ENCODE measurements at places on chromosomes 7 and 10.
A peak's percentile ranks its signal among the peaks of the same experiment; 100 is the strongest.

DNA sequence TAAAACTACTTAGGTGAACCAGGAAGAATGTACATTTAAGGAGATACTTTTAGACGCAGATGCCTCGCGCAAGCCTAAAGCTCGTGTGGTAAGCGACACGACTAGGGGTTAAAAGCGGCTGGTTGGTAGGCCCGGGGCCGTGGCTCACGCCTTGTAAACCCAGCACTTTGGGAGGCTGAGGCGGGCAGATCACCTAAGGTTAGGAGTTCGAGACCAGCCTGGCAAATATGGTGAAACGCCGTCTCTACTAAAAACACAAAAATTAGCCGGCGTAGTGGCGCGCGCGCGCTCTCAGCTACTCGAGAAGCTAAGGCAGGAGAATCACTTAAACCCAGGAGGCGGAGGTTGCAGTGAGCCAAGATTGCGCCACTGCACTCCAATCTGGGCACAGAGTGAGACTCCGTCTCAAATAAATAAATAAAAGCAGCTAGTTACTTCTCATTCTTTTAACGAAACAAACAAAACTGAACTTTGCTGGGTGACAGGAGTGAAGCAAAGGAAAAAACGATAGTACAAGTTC is 879 bp downstream of the NUDT5 start:
- no peak for DNase-seq

GRCh38 chr7:40526951-40527715 is 392.3 kb downstream of the SUGCT start:
- DNase-seq, result no peak

GRCh38 chr10:13809427-13809826 is 222.7 kb downstream of the PRPF18 start:
- DNase-seq, result no peak

DNA sequence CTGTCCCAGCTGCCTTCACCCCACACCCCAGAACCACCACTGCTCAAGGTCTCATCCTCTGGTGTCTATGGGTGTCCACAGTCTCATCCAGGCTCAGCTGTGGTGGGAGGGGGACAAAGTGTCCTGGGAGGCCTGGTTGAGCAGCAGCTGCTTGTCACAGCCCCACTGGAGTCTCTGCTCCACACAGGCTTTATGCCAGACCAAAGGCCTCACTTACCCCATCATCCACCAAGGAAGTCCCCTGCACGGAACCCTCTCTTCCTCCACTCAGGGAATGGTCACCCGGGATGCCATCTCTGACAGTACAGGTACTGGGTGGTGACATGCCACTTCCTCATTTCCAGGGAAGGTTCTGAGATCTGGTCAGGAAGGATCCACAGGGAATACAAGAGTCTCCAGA is 925.4 kb upstream of the ZNF722 start:
- DNase-seq, result no peak

DNA sequence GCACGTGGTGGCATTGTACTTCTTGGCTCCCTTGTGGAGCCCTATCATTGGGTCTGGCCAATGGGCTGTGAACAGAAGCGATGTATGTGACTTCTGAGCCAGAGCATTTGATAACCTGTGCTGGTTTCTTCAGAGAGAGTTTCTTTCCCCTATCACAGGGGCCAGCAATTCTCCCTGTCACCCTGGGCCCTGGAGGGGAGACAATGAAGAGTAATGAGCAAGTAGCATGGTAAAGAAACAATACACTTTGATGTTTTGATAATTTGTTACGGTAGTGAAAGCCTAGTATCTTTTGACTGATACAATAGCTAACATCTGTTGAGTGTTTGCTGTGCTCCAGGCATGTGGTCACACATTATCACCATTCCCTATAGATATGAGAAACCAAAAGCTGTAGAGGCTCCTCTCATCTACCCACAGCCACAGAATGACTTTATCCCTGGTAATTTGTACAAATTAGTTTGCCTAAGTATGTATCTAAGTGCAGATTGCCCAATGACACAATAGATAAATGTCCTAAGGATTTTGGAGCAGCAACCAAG is 113.4 kb upstream of the SVIL start:
- no peak for DNase-seq

DNA sequence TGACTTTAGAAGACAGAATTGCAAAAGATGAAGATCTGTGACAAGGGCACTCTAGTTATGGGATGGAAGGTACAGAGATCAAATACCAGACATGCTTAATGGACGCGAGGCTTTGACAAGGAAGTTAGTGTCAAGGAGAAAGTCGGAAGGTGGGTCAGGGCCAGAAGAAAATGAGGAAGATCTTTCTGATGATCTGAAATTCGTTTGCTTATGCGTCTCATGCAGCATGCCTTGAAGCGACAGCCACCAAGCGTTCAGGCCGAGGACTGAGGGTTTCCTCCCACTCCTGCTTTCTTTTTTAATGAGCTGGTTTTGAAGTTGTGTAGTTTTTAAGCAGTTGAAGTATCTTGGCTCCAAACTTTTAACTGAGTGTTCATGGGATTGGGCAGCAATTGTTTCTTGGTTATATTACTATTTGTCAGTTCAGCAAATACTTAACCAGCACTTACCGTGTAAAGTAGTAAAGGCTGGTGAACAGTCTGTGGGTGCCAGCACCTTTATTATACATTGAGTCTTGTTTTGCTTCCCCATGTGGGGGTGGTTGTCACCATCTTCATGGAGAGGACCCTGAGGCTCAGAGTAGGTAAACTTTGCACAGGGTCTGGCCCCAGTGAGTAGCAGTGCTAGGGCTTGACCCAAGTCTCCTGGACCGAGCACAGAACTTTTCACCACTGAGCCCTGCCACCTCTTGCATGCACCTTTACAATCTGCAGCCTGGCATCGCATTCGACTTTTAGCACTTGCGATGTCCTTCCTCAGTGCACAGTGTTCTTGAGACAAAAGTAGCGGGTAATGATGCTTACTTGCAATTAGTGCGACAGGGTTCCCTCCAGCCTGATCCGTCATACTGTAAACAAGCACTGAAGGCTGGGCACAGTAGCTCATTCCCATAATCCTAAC is 14.3 kb upstream of the BHLHA15 start:
- no peak for DNase-seq

DNA sequence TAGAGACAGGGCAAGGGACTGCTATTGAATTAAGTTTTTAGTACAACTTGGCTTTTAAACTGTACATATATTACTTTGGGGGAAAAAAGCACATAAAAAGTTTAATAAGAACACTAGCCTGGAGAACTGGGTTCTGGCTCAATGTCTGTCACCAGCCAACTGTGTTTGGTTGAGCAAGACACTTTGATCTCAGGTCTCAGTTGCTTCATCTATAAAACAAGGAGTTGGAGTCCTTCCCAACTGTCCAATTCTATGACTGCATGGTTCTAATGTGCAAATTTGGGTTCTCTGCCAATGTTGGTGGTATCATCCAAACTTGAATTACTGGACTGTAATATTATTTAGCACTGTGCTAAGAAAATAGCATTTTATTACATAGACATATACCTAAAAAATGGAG is 50.3 kb downstream of the ATXN7L1 start:
- peak; percentile 48 for DNase-seq

- no peak for DNase-seq
Observed at GRCh38 chr10:92122941-92123450, 167.9 kb downstream of the CPEB3 start.

- DNase-seq, result peak; percentile 46
Observed at GRCh38 chr7:135320268-135320667, 86.6 kb downstream of the STRA8 start.

DNA sequence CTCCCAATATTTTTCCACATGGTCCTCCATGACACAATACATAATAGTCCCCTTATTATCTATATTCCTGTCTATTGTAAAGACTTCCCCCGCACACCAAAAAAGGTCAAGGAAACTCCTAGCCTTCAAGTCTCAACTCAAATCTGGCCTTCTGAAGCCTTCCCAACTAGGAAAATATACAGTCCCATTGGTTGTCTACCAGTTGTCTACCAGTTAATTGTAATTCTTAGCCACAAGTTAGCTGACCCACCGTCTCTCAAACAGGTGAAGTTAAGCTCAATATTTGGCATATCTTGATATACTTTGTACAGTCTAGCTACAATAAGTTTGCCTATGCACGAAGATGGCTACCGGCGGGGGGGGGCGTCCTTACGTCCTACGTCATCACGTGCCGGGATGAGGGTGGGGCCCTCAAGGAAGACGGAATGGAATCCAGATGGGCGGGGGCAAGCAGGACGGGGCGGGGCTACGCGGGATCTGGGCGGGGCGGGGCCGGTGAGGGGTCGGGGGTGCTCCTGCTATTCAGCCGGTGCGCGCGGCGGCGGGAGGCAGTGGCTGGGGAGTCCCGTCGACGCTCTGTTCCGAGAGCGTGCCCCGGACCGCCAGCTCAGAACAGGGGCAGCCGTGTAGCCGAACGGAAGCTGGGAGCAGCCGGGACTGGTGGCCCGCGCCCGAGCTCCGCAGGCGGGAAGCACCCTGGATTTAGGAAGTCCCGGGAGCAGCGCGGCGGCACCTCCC is at the start of gene AHR:
Gene AHR, plus strand, starts transcription at position 551 of the 738 bp plus-strand sequence. CDS start 613 bp downstream, outside the sequence.
- DNase-seq, result peak; percentile 96

- peak; percentile 17 for DNase-seq
Observed at GRCh38 chr7:22563621-22564241, 63.7 kb upstream of the STEAP1B start.

- DNase-seq, result no peak
Observed at GRCh38 chr7:51255036-51255435, 61.6 kb downstream of the COBL start.

GRCh38 chr7:41189866-41190265 is 513.0 kb downstream of the INHBA start:
- peak; percentile 66 for DNase-seq

- no peak for DNase-seq
Observed at GRCh38 chr10:30765022-30765615, 135.6 kb upstream of the LYZL2 start.

- DNase-seq, result no peak
Observed at GRCh38 chr10:78937800-78938694, 130.7 kb upstream of the ZMIZ1 start.

DNA sequence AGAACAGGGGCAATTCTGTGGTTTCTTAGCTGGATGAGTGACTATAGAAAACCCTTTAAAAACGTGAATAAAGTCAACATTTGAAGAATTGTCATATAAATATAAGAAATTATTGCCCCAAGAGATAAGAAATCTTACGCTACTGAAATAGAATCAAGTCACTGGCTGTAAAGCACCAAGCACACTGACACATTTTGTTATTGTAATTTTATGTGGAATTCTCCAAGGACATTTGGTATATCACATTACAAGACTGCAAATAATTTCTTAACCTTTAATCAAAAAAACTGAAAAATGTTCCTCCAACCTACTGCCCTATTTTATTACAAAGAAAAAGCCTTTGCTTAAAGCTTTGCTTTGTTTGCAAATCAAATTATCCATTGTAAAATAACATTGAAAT is 383.3 kb downstream of the IPMK start:
- no peak for DNase-seq

DNA sequence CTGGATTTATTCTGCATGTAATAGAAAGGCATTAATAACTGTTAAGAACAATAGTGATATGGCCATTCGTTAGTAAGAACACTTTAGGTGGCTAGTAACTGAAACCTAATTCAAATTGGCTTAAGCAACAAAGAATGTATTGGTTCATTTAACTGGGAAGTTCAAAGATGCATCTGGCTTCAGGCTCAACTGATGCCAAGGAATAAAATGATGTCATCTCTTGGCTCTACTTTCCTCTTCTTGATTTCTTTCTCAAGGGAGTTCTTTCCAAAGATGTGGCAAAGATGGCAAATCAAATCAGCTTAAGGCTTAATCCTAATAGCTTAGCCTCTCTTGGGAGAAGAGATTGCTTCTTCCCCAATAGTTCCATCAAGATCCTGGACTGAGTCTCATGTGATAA is 51.6 kb downstream of the PIK3CG start:
- no peak for DNase-seq

- no peak for DNase-seq
Observed at GRCh38 chr7:114402876-114403635, 11.6 kb upstream of the FOXP2 start.
